ENCODE measurements at places on chromosomes 4 and X. TPM values are rescaled to one million over a fixed set of nuclear protein-coding genes. Genes with fewer than 3 reads are reported as not detected.

DNA sequence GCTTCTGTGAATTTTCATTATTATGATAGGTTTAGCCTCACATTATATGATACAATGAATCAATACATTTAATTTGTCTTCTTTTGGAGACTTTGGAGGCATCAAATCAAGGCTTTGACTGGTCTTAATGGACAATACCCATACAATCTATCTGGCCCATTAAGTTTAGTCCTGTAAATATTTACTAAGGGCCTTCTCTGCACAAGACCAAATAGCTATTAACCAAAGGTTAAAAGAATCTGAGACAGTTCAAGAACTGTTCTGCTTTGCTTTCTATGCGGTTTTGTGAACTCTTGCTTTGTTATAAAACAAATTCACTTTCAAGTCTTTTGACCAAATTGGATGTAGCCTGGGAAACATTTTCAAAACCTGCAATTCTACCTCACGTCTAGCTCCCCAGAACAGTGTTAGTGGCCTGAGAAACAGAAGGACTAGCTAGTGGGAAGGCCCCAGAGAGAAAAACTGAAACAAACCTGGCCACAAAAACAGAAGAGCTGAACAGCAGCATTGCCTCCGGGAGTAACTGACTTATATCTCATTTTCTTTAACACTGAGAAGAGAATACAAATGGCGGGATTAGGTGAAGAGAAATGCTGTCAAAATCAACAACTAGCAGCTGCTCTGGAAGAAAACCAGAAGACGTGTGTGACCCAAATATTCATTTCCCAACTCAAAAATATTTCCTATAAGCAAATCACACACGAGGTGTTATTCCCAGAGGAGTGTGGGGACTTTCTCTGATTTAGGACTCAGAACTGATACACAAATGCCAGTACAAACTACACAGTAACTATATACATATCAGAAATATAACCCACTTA, 548 bp downstream of the TLR1 start:
- no peaks in the 10 kb centered on the region for H3K36me3 ChIP-seq
- peaks cover 3% of the 10 kb centered on the region for H3K4me1 ChIP-seq
- H3K27me3 ChIP-seq = no peaks in the 10 kb centered on the region
- no peak for DNase-seq

ETDA gene
- not detected for total RNA-seq

DNA sequence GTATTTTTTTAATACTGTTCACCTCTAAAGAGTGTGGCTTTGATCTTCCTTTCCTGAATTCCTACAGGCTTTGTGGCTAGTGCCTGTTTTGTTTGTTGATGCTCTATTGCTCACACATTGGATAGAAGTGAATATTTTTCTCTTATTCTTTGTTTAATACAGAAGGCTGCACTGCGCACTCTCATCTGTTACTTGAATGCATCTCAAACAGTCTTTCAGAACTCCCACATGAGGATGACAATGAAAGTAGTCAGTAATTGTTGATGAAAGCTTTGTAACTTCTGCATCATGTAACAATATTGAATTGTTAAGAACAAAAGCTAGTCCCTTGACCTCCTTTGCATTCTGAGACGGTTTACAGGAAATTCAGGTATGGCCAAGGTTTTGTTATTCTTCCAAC, 29.1 kb upstream of the GALNT7 start:
- H3K36me3 ChIP-seq = no peaks in the 10 kb centered on the region
- H3K27me3 ChIP-seq = no peaks in the 10 kb centered on the region
- H3K27ac ChIP-seq = no peak overlapping the region
- no peaks in the 10 kb centered on the region for H3K4me1 ChIP-seq
- no peak for DNase-seq

- H3K36me3 ChIP-seq = no peaks in the 10 kb centered on the region
- H3K27ac ChIP-seq = no peak overlapping the region
- DNase-seq = no peak
- no peaks in the 10 kb centered on the region for H3K27me3 ChIP-seq
- no peaks in the 10 kb centered on the region for H3K4me1 ChIP-seq
Observed at GRCh38 chrX:25599061-25599460, 539.1 kb upstream of the MAGEB18 start.

- H3K4me1 ChIP-seq = no peaks in the 10 kb centered on the region
- no peak for DNase-seq
- H3K27me3 ChIP-seq = no peaks in the 10 kb centered on the region
- no peak overlapping the region for H3K4me3 ChIP-seq
- no peak overlapping the region for H3K27ac ChIP-seq
- H3K36me3 ChIP-seq = no peaks in the 10 kb centered on the region
Observed at GRCh38 chrX:67614423-67614822, 70.6 kb downstream of the AR start.

ASB12 gene
- total RNA-seq = 0.45 TPM

SSX2B gene
- not detected for total RNA-seq

DNA sequence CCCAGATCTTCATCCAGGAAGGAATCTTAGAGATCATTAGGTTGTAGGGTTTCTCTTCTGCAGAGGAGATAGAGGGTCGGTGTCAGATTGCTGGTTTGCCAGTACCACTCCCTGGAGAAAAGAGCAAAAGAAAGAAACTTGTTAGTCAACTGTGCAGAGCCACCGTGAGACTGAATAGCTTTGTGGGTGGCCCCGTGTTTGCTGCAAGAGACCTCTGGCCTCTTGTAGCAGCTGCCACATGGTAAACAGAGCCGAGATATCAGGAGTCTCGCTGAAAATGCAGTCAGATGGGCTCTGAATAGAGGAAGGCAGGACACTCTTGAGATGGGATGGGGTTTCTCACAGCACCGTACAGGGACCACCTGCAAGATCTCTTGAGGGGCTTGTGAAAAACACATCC, 149.7 kb downstream of the PTTG2 start:
- no peak for DNase-seq
- H3K4me3 ChIP-seq = no peak overlapping the region
- no peak overlapping the region for H3K27ac ChIP-seq
- no peaks in the 10 kb centered on the region for H3K27me3 ChIP-seq
- no peaks in the 10 kb centered on the region for H3K4me1 ChIP-seq

ADGRG2 gene
- total RNA-seq = 1.7 TPM

ATP6AP1 gene
- 63.3 TPM for total RNA-seq

PCDH19 gene
- 4.6 TPM for total RNA-seq

- no peak overlapping the region for H3K4me3 ChIP-seq
- H3K4me1 ChIP-seq = no peaks in the 10 kb centered on the region
- H3K27ac ChIP-seq = no peak overlapping the region
- no peaks in the 10 kb centered on the region for H3K36me3 ChIP-seq
- DNase-seq = no peak
- no peaks in the 10 kb centered on the region for H3K27me3 ChIP-seq
Observed at GRCh38 chr4:151822331-151822730, 61.5 kb upstream of the GATB start.

FABP2 gene
- total RNA-seq = not detected

DNA sequence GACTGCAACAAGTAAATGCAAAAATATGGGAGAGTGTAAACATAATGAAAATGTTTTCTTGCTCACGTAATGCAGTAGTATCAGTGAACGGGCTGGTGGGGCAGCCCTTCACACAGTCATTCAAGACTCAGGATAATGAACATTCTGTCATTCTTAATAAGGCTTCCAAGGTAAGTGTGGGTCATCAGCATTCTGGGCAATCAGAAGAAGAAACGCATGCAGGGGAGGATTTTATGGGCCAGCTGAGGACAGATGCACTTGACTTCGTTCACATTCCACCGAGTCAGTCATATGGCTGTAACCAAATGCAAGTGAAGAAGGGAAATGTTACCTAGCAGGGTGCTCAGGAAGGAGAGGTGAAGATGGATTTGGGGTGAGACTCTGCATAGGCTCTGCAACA, 68.0 kb upstream of the MAP9 start:
- H3K27me3 ChIP-seq = no peaks in the 10 kb centered on the region
- DNase-seq = no peak
- peaks cover 3% of the 10 kb centered on the region for H3K4me1 ChIP-seq
- no peak overlapping the region for H3K27ac ChIP-seq

GRCh38 chrX:136354201-136354600, 53.4 kb downstream of the ADGRG4 start:
- H3K27me3 ChIP-seq = no peaks in the 10 kb centered on the region
- DNase-seq = no peak
- H3K27ac ChIP-seq = no peak overlapping the region
- no peak overlapping the region for H3K4me3 ChIP-seq
- no peaks in the 10 kb centered on the region for H3K4me1 ChIP-seq

GRCh38 chr4:37631551-37631950, 54.6 kb downstream of the RELL1 start:
- no peaks in the 10 kb centered on the region for H3K36me3 ChIP-seq
- H3K27ac ChIP-seq = no peak overlapping the region
- H3K27me3 ChIP-seq = no peaks in the 10 kb centered on the region
- no peak for DNase-seq

GRCh38 chr4:93495346-93495745, 333.2 kb upstream of the ATOH1 start:
- no peaks in the 10 kb centered on the region for H3K4me1 ChIP-seq
- no peak overlapping the region for H3K27ac ChIP-seq
- H3K4me3 ChIP-seq = no peak overlapping the region
- no peaks in the 10 kb centered on the region for H3K36me3 ChIP-seq

DNA sequence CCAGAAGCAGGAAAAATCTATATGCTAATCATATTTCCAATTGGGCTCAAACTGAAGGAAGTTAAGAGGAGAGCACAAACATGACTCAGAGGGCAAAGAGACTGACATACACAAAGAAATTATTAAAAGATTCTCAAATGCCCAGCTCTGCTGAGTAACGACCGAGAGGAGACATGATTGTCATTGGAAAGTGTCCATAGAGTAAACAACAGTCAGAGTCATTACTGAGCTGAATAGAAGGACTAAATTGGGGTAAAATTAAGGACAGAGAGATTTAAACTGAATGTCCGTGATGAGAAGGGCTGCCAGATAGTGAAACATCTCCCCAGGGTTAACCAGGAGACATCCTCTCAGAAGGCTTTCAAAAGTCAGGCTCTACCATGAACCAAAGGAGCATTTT, 111.2 kb upstream of the GALNT7 start:
- DNase-seq = no peak
- no peaks in the 10 kb centered on the region for H3K36me3 ChIP-seq
- H3K27ac ChIP-seq = no peak overlapping the region
- no peaks in the 10 kb centered on the region for H3K4me1 ChIP-seq
- H3K27me3 ChIP-seq = no peaks in the 10 kb centered on the region
- no peak overlapping the region for H3K4me3 ChIP-seq

PPP2R2C gene
- 1.3 TPM for total RNA-seq

TMEM144 gene
- total RNA-seq = 18.9 TPM

NUDT10 gene
- 2.7 TPM for total RNA-seq

GRCh38 chr4:7842384-7843279, 97.0 kb downstream of the AFAP1 start:
- H3K4me3 ChIP-seq = no peak overlapping the region
- peak; percentile 86 for DNase-seq
- peaks cover 3% of the 10 kb centered on the region for H3K4me1 ChIP-seq
- no peaks in the 10 kb centered on the region for H3K27me3 ChIP-seq

GRCh38 chr4:476501-476900, 22.5 kb downstream of the ZNF721 start:
- no peaks in the 10 kb centered on the region for H3K4me1 ChIP-seq
- H3K27me3 ChIP-seq = no peaks in the 10 kb centered on the region
- no peak for DNase-seq
- no peak overlapping the region for H3K4me3 ChIP-seq
- no peaks in the 10 kb centered on the region for H3K36me3 ChIP-seq

SHROOM4 gene
- total RNA-seq = 10.0 TPM

DNA sequence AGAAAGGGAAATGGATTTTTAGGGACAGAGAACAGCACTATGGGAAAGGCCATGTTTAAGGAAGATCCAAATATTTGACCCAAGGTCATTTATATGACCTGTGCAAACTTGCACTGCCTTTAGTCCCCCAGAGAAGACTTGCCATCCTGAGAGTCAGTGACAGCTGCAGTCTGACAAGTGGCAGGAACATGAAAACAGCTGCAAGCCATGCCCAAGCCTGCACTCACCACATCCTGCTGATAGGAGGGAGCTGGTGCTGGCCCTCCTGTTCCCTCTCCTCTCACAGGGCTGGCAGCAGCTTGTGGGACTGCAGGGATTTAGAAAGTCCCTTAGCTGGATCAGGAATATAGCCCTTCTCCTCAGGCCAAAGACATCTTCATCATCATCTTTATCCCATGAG, 187.7 kb downstream of the RAP1GDS1 start:
- H3K4me3 ChIP-seq = no peak overlapping the region
- H3K4me1 ChIP-seq = no peaks in the 10 kb centered on the region
- H3K27ac ChIP-seq = no peak overlapping the region
- H3K36me3 ChIP-seq = no peaks in the 10 kb centered on the region
- H3K27me3 ChIP-seq = no peaks in the 10 kb centered on the region
- no peak for DNase-seq

GRCh38 chrX:136386826-136387225, 86.1 kb downstream of the ADGRG4 start:
- H3K4me1 ChIP-seq = no peaks in the 10 kb centered on the region
- no peak overlapping the region for H3K4me3 ChIP-seq
- H3K36me3 ChIP-seq = no peaks in the 10 kb centered on the region

- no peaks in the 10 kb centered on the region for H3K27me3 ChIP-seq
- no peak overlapping the region for H3K4me3 ChIP-seq
- no peak for DNase-seq
Observed at GRCh38 chrX:19440713-19441112, 74.6 kb downstream of the MAP3K15 start.

- H3K27me3 ChIP-seq = no peaks in the 10 kb centered on the region
- H3K4me3 ChIP-seq = no peak overlapping the region
- H3K27ac ChIP-seq = no peak overlapping the region
- no peaks in the 10 kb centered on the region for H3K36me3 ChIP-seq
- DNase-seq = no peak
- H3K4me1 ChIP-seq = no peaks in the 10 kb centered on the region
Observed at GRCh38 chrX:83345298-83345697, 162.8 kb upstream of the POU3F4 start.

- H3K27me3 ChIP-seq = no peaks in the 10 kb centered on the region
- H3K27ac ChIP-seq = no peak overlapping the region
- H3K4me3 ChIP-seq = no peak overlapping the region
- no peaks in the 10 kb centered on the region for H3K36me3 ChIP-seq
Observed at GRCh38 chr4:88177983-88178625, 19.7 kb upstream of the ABCG2 start.

- H3K4me3 ChIP-seq = no peak overlapping the region
- no peaks in the 10 kb centered on the region for H3K4me1 ChIP-seq
- H3K36me3 ChIP-seq = no peaks in the 10 kb centered on the region
- H3K27me3 ChIP-seq = no peaks in the 10 kb centered on the region
- no peak overlapping the region for H3K27ac ChIP-seq
- no peak for DNase-seq
Observed at GRCh38 chr4:163666332-163666873, 171.9 kb downstream of the TMA16 start.

DNA sequence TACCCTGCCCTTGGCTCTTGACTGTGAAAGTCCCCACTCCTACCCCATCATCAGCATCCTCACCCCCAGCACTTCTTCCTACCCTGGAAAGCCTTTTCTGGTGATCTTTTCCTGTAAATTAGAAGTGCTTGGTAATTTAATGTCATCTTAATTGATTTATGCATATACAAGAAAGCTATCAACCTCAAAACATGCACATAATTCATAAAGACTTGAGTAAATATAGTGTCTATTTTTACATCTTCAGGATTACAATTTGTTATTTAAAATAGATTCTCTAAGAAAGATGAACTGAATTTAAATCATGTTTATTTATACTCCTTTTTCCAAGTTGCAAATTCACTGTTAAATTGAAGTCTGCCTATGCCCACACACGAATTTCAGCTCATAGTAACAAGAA, 36.0 kb upstream of the EXOC1L start:
- no peak overlapping the region for H3K27ac ChIP-seq
- no peak overlapping the region for H3K4me3 ChIP-seq
- no peaks in the 10 kb centered on the region for H3K36me3 ChIP-seq
- H3K4me1 ChIP-seq = no peaks in the 10 kb centered on the region
- no peak for DNase-seq

KLKB1 gene
- total RNA-seq = 2.2 TPM
